ENCODE measurements at places on chromosomes 1 and 21.

DNA sequence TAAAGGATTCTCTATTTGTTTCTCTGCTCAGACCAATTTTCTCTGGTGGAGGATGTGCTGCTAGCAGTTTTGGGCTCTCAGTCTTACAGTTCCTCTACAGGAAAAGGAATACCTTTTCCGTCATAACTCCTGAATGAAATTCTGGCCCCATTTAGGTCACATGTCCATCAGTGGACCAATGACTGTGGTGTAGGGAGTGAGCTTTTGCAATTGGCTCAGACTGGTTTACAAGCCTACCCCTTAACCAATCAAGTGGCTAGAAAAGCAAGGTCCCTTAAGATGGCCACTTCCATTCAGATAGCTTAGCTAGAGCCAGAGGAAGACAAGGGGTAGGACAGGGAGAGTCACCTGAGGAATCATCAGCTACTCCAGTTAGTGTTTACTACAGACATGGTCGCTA lies 16.4 kb upstream of the ZNF281 start:
- DNase-seq = no peak

GRCh38 chr1:25782608-25783201 lies 17.3 kb upstream of the SELENON start:
- DNase-seq = no peak

DNA sequence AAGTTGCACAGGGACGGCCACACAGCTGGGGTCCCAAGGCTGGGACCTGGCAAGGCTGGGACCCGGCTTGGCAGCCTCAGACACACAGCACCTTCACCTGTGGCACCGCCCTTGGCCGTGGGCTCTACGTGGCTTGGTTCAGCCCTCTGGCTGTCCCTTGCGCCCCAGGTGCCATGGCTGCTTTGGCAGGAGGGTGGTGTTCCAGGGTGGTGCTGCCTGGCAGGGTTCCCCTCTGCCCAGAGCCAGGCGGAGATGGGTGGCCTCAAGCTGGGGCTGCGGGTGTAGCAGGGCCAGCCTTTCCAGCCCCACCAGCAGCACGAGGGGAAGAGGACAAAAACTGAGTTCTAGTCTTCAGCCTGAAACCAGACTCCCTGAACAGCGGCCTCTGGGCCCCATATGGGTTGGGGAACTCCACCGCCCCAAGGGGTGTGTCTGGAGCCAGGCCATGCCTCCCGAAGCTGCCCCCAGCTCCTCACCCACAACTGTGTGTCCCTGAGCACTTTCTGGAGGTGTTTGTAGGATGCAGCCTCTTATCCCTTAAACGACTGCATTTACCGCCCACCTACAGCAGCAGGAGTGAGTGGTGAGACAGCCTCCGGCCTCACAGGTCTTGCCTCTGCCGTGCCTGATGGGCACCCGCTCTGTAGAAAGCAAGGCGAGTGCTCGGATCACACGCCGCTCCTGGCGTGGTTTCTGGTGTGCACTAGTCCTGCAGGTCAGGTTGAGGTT lies 92.3 kb downstream of the PDE9A start:
- no peak for DNase-seq

GRCh38 chr1:209012443-209013196 lies 570.9 kb upstream of the CAMK1G start:
- DNase-seq = no peak

DNA sequence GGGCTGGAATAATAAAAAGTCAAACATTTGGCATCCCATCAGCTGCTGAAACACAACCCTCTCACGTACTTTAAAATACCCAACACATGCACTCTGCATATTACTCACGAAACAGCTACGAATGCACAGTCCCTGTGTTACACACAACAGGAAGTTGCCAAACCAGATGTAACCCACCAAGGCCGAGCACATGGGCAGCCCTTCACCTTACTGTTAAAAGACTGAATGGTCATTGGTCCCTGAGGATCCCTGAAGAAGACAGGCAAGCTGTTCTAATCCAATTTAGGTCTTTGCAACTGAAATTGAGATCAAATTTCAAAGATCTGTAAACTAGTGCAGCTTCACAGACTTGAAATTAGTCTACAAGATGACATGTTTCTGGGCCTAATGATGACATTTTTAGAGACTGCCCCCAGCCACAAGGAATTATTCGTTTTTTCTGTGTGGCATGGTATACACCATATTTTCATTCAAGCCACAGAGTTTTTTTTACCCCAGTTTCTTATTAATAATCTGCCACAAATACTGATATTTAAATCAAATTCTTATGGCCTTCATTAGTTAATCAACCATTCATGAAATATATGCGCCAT lies 25.6 kb upstream of the IER5 start:
- DNase-seq = no peak

- DNase-seq = no peak
Observed at GRCh38 chr21:41280115-41280919, 36.3 kb upstream of the FAM3B start.

- DNase-seq = no peak
Observed at GRCh38 chr1:8789314-8790214, 27.9 kb downstream of the RERE start.

GRCh38 chr1:184752656-184753055 lies 2.0 kb downstream of the EDEM3 start:
- no peak for DNase-seq

DNA sequence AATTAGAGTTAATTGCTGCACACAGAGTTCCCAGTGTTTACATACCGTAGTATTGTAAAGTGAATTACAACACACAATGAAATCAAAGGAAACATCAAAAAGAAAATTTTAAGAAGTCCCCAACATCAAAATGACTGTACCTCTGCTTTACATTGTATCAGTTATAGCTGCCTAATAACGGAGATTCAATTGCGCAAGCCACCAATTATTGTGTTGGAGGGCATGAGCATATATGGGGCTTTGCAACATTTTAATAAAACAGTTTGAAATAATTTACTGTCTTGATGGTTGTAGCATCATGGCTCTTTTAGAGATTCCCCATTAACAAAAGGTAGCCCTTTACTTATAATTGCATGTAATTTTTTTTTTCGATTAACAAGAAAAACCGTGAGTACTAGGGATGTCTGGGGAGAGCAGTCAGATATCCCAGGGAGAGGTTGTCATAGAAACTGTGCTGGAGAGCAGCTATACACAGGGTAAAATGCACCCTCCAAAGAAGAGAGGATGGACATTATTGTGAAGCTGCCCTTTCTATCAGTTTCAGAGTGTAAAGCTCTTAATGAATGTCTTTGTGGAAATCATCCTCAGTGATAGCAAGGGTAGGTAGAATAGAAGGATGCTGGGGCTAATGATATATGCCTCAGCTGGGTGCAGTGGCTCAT lies 55.9 kb upstream of the BTG3 start:
- DNase-seq = peak; percentile 74

DNA sequence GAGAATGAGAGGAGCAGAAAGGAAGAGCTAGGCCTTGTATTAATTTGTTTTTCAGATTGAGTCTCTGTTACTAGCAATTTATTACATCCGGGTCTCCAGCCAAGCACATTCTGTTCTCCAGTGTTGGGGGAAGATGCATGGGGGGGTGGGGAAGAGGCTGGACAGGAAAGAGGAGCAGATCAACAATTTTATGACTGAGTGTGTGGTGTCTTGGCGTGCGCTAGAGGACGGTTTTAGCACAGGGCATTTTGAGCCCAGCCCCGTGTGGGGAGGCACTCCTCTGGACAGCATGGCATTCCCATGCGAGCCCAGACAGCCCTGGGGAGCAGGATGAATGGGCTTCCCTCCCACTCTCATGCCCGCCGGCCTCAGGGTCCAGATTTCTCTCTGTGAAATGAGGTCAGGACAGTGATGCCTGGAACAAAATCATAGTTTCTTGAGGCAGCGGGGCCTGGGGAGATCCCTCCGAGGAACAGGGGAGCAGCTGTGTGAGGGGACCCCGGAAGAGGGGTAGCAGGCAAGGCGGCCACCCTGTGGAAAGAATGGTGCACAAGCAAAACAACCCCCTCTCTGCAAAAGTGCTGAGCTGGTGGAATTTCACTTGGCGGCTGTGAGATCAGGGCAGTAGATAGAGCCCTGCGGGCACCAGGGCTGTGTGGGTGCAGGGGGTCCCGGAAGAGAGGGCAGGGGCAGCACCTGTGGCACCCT lies 16.3 kb downstream of the SOX13 start:
- DNase-seq = no peak
